ENCODE measurements at places on chromosomes 6 and 20.

DNA sequence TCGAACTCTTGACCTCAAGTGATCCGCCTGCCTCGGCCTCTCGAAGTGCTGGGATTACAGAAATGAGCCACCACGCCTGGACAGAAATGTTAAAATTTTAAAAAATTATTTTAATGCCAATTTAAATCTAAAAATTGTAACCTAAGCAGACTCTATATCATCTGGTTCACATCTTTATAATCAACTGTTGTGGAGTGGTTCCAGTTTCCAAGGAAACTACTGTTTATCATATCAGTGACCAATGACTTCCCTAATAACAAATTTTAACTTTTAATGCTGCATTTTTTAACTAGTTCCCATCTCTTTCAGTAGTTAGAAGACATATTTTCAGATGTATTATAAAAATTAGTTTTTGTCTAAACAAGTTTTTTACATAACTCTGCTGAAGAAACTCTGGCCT lies 5.2 kb upstream of the BTN3A2 start:
- DNase-seq: no peak

- peak; percentile 72 for DNase-seq
Measured at GRCh38 chr6:32973144-32974015, 5.0 kb downstream of the BRD2 start.

- DNase-seq: no peak
Measured at GRCh38 chr20:51486197-51487005, 56.1 kb downstream of the NFATC2 start.

DNA sequence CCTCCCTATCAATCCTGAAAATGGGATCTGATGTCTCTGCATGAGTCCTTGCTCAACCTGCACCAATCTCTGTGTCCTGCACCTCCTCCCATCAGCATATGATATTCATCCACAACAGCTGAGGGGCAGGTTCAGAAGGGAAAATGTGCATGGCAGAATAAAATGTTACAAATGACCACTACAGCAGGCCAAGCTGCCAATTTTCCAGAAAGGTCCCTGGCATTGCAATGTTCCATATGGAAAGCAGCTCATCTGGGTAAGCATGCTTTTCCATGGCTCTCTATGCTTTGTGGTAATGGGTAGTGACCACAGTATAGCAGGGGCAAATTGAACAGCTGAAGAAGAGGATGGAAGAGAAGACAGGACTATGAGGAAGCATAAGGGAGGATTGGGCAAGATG lies 841.2 kb upstream of the FLRT3 start:
- DNase-seq: no peak

DNA sequence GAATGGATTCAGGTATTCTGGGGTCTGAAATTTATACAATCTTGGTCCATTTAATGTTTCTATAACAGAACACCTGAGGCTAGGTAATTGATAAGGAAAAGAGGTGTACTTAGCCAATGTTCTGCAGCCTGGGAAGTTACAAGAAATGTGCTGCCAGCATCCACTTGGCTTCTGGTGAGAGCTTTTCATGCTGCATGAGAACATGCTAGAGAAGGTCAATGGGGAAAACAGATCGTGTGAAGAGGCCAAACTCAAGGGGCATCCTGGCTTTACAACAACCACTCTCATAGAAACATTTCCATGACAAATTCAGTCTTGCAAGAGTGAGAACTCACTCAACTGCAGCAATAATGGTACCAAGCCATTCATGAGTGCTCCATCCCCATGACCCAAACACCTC lies 16.8 kb downstream of the IL22RA2 start:
- DNase-seq: no peak

DNA sequence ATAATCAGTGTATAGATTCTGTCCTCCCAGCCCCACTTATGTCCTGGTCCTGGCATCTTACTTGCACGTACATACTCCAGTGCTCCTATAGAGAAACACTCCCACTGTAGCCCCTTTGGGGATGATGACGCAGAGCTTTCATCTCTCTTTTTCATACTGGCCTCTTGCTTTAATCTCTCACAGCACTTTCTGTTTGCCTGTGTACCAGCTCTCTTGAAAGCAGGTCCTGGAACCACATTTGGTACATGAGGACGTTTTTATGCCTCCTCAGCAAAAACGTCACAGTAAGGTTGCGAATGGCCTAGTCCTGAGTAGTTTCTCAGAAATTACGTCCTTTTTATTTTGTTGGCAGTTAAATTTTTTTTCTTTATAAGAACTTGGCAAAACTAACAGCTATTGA lies 10.8 kb downstream of the L3MBTL3 start:
- DNase-seq: peak; percentile 37

GRCh38 chr6:113859349-113860180 lies 2.4 kb downstream of the MARCKS start:
- no peak for DNase-seq

DNA sequence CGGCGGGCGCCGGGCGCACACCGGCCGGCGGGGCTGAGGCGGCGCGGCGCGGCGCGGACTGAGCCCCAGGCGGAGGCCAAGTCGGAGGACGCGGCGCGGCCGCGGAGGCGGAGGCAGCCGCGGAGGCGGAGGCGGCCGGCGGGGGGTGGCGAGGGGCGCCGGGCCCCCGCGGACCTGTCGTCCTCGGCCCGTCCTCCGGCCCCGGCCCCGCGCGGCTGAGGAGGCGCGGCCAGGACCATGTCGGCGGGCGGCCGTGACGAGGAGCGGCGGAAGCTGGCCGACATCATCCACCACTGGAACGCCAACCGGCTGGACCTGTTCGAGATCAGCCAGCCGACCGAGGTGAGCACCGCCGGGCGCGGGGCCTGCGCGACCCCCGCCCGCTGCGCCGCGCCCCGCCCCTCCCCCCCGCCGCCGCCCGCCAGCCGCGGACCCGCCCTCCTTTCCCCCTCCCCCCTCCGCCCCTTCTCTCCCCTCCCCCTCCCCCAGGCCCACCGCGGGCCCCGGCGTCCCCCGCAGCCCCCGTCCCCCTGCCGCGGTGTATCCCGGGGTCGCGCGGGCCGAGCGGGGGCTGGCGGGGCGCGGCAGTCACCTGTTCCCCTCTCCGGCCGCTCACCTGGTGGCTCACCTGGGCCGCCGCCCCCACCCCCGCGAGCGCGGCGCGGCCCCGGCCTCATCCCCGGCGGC lies at the start of gene AFDN:
TSS of gene AFDN (plus strand) at position 16 of the 687 bp plus-strand sequence. CDS start at position 238, 222 bp downstream.
- DNase-seq: peak; percentile 38

DNA sequence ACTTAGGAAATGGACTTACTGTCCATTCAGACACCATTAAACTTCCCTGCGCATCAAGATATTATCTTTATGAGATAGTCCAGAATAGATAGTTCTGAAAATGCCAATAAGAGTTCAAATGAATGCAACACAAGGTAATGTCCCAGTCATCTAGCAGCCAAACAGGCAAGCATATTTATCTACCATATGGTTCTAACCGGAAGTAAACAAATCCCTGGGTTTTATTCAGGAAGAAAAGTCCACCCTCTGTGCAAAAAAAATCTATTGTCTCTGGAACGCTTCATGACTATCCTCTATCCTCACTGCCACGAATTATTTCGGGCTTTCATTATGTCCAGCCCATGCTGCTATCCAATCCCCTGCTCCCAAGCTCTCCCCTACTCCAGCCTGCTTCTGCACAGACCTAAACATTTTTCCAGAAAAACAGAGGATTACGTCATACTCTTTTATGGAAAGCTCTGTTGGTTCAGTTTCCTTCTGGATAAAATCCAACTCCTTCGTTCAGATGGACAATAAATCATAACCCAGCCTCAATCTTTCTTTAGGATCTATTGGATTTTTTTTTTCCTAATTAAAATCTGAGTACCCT lies 11.4 kb downstream of the PPIL6 start:
- no peak for DNase-seq

DNA sequence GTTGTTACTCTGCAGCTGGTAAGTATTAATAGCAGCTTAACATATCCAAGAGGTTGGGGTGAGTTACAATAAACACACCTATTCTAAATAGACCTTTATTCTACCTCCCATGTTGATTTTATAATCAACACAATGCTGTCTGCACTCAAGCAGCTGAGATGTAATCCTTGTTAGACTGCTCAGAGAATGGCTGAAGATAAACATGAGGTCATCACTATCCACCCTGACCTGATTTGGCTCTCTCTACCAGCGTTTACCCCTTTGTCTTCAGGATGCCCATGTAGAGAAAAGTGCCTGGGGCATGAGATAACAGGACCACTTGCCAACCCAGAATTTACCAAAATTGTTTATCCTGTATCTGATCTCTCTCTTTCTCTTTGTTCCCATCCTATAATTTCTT lies 220.7 kb upstream of the DEFB112 start:
- no peak for DNase-seq

GRCh38 chr6:39465539-39465938 lies 143.0 kb upstream of the KCNK16 start:
- DNase-seq: no peak

- no peak for DNase-seq
Measured at GRCh38 chr6:34357937-34358336, 34.5 kb downstream of the NUDT3 start.

DNA sequence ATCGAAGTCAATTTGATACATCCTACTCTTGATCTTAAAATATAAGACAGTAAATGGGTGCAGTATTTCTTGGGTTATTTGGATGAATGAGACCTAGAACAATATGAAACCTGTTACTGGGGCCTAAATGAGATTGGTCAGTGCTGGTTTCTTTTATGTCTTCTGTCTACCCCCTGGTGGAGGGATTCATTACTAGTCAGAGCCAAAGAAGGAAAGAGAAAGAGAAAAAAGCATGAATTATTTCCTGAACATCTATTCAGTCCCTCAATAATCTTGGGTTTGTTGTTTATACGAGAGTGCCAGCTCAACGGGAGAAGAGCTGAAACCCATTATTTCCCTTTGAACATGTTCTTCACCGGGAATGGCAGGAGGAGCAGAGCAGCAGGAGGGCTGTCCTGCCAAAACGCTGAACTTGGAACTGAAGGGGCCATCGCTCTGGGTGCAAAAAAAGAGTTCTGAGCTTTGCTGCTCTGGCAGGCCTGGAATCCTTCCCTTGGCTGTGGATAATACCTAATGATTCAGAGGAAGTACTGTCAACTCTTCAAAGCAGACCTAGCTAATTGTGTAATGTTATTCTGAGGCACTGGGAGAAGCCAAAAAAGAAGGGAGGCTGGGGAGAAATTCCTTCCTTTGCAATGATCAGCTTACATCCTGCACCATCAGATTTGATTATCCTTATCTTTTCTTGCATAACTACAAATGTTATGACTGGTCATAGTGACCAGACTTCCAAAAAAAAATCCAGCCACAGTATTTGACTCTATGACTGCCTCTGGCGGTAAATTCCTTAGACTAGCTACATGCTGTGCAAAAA lies 72.0 kb downstream of the BLOC1S5 start:
- no peak for DNase-seq

DNA sequence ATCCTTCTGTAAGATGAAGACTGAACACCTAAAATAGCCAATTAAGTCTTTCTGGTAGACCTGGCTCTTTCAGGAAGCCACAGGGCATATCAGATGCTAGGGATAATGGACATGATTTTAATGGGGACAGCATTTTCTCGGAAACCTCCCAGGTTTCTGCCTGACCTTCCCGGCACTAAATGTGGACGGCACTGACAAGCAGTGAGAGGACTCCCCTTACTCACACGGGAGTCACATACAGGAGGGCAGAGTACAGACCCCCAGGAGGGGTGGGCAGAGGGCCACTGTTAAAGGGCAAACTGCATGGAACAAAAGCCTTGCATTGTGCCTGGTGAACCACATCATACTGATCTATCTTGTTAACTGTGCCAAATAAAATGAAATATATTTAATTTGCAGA lies 19.9 kb downstream of the PSMG4 start:
- DNase-seq: no peak

- no peak for DNase-seq
Measured at GRCh38 chr6:106383573-106383972, 23.1 kb downstream of the CRYBG1 start.

DNA sequence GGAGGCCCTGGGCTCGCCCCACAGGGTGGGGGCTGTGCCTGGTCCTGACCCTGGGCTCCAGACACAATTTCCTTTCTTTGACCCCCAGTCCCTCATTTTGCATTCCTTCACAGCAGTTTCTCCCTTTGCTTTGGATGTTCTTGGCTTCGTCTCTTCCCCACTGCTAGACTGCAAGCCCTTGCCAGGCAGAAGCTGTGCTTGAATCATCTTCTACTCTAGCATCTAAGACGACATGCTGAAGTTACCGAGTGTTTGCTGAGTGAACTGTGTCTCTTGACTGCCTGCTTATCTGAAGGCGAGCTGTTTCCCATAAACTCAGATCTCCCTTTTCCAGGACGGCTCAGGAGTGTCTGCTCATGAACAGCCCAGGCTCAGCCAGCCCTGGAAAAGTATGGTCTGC lies 14.3 kb upstream of the SYNDIG1 start:
- no peak for DNase-seq

GRCh38 chr20:47492284-47492683 lies 9.4 kb upstream of the NCOA3 start:
- no peak for DNase-seq

DNA sequence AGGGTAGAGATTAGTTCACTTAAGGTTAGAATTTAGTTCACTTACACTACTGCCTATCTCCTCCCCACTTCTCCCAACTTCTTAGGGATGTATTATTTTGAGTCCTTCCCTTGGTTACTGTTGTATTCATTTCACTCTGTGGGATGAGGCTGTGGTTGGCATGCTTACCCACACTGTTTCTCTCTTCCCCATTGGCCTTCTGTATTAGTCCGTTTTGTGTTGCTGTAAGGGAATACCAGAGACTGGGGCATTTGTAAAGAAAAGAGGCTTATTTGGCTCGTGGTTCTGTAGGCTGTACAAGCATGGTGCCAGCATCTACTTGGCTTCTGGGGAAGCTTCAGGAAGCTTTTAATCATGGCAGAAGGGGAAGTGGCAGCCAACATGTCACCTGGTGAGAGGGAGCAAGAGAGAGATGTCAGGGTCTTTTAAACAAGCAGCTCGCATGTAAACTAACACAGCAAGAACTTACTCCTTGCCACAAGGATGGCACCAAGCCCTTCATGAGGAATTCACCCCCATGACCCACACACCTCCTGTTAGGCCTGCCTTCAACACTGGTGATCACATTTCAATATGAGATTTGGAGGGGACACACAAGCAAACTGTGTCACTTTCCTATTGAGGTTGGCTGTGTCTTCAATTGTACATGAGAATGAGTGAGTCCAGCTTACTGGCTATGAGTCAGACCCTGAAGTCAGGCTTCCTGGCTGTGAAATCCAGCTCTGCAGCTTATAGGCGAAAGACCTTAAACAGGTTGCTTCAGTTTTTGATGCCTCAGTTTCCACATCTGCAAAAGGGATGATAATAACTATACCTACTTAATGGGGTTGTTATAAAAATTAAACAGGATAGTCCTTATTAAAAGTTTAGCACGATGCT lies 53.3 kb downstream of the SYNDIG1 start:
- DNase-seq: no peak

- DNase-seq: no peak
Measured at GRCh38 chr6:1066449-1067090, 245.3 kb upstream of the FOXQ1 start.

DNA sequence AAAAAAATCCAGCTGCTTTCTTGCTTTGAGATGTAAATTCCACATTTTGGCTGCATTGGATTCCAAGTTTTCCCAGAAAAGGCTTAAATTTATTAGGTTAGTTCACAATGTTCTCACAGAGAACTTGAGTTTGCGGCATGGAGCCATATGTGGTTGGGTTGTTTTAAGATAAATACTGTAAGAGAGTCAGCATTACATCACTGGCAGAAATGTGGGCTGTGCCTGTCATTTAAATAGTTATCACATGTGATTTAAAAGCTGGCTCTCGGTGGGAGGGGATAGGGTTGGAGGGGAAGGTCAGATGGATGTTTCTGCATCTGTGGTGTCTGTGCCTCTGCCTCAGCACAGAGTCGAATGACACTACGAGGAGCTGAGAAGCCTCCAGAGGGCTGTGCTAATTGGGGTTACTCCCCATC lies 73.8 kb upstream of the SCP2D1 start:
- no peak for DNase-seq

All from activated T-cell treated with anti-CD3 and anti-CD28 coated beads, Interleukin-2, amount 50 U/mL, for 72 hours (primary cell).